ENCODE measurements at places on chromosomes 2 and 18. TPM values are rescaled to one million over a fixed set of nuclear protein-coding genes. Genes with fewer than 3 reads are reported as not detected.
A peak's percentile ranks its signal among the peaks of the same experiment; 100 is the strongest.

The RGPD5 gene
- 36.5 TPM for total RNA-seq

DNA sequence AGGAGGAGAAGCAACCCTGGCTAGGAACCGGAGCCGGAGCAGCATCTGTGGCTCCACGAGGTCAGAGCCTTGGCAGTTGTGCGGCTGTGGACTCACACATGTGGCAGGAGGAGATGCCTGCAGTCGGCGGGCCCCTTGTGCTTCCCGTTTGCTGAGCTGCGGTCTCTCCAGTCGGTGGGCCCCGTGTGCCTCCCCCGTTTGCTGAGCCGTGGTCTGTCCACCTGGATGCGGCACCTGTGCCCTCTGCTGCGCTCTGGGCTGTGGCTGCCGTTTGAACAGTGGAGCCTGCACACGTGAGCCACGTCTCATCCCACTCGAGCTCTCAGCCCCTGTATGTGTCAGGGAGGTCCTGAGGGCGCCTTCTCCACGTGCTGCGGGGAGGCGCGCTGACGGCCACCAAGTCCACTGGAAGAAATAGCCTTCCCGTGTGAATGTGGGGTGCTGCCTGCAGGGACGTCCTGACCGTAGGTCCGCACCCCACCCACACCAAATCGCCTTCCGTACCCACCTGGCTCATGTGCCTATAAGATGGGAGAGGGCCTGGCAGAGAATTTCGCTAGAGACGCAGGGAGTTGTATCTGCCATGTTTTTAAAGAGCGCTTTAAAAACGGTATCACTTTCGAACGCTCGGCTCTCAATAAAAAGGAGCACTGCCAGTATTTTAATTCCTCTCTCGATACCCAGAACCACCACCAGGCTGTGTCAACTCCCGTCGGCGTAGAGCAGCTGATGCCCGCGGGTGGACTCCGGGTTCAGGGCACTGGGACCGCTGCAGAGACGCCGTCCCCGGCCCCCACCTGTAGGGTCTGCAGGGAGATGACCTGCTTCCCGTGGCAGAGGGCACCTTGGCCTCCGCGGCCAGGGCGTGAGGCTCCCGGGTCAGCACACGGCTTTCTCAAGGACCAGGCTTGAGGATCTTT, 117.0 kb downstream of the NFATC1 start:
- H3K27ac ChIP-seq = no peak overlapping the region
- H3K36me3 ChIP-seq = peaks cover 3% of the 10 kb centered on the region
- H3K27me3 ChIP-seq = peaks cover 9% of the 10 kb centered on the region
- DNase-seq = no peak

GRCh38 chr18:57210107-57210715, 63.3 kb downstream of the BOD1L2 start:
- H3K27ac ChIP-seq = no peak overlapping the region
- peak; percentile 52 for DNase-seq
- H3K36me3 ChIP-seq = peaks cover 3% of the 10 kb centered on the region
- H3K27me3 ChIP-seq = peaks cover 12% of the 10 kb centered on the region
- H3K4me1 ChIP-seq = peaks cover 54% of the 10 kb centered on the region

- H3K4me1 ChIP-seq = no peaks in the 10 kb centered on the region
- no peak overlapping the region for H3K27ac ChIP-seq
- no peak overlapping the region for H3K4me3 ChIP-seq
- no peaks in the 10 kb centered on the region for H3K36me3 ChIP-seq
Observed at GRCh38 chr2:191188550-191189093, 37.8 kb upstream of the STAT4 start.

The COL5A2 gene
- total RNA-seq = 16.0 TPM

GRCh38 chr2:218961651-218962570, 2.4 kb downstream of the CDK5R2 start:
- no peak overlapping the region for H3K27ac ChIP-seq
- peak overlapping the region; percentile 77 for H3K4me3 ChIP-seq
- peaks cover 86% of the 10 kb centered on the region for H3K27me3 ChIP-seq
- H3K4me1 ChIP-seq = peaks cover 31% of the 10 kb centered on the region
- peak; percentile 69 for DNase-seq
- H3K36me3 ChIP-seq = no peaks in the 10 kb centered on the region

GRCh38 chr18:12837747-12838146, 46.3 kb downstream of the PTPN2 start:
- 0 out of 2 replicates have a peak, but pooled peaks cover 6% of the 10 kb centered on the region for H3K36me3 ChIP-seq
- DNase-seq = no peak
- H3K4me3 ChIP-seq = no peak overlapping the region

DNA sequence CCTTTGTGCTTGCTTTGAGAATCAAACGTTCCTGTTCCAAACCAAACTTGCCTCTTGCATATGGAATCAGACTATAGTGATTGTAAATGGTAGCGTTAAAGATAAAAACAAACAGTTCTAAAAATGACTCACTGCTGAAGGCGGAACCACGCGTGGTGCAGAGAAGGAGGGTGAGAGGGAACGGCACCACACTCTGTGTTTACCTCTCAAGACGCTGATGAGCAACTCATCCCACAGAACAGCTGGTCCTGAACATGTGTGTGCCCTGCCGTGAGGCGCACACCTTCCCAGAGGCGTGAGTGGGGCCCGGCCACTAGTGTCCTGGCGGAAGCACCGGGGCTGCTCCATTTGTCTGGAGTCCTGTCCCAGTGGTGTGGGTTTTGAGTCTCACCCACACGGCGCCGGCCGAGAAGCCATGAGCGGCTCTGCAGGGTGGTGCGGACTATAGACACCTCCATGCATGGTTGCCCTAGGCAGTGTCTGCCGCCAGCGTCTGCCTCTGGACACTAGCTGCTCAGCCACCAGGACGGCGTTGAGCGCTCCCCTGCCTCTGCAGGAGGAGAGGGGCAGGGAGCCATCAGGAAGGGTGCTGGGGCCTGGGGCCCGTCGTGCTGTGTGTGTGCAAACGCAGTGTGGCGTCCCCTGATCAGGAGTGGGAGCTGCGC, 52.1 kb downstream of the NFATC1 start:
- H3K36me3 ChIP-seq = peaks cover 5% of the 10 kb centered on the region
- peak overlapping the region; percentile 67 for H3K27ac ChIP-seq
- no peak for DNase-seq
- no peaks in the 10 kb centered on the region for H3K27me3 ChIP-seq
- peaks cover 12% of the 10 kb centered on the region for H3K4me1 ChIP-seq

- no peak overlapping the region for H3K4me3 ChIP-seq
- H3K27ac ChIP-seq = no peak overlapping the region
- no peaks in the 10 kb centered on the region for H3K36me3 ChIP-seq
- H3K27me3 ChIP-seq = no peaks in the 10 kb centered on the region
Observed at GRCh38 chr18:3179430-3180089, 40.2 kb downstream of the MYOM1 start.

DNA sequence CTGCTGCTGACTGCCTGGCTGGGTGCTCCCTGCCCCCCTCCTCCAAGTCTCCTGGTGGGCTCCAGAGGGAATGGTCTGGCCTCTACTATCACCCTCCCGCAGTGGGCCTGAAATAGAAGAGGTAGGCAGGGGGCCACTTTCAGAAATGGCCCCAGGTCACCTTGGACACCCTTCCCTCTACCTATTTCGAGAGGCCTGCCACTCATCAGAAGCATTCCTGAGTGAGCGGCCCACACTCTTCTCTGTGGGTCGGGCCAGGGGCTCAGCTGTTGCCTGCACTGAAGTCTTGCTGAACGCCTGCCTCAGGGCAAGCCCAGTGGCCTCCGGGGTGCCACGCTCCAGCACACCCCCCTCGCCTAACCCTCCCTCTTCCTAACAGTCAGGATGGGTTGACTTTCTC, 124.9 kb downstream of the TNS1 start:
- DNase-seq = no peak
- H3K27me3 ChIP-seq = no peaks in the 10 kb centered on the region
- H3K4me1 ChIP-seq = peaks cover 20% of the 10 kb centered on the region

DNA sequence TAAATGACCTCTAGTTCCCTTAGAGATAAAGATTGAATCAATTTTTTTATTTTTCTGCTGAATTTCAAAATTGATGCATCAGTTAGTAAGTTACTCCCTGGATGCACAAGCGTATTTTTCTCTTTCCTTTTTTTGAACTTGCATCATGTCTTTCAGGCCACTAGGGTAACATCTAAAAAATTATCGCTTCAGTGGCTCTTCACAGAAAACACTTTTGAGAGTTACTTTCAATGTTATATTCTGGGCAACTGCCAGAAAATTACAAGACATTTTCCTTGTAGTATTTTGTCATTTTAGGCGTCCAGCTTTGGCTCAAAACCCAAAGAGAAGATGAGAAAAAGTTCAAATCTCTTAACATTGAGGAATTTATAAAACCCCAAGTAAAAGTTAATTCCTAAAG, 59.8 kb downstream of the DSEL start:
- H3K27me3 ChIP-seq = no peaks in the 10 kb centered on the region
- H3K27ac ChIP-seq = no peak overlapping the region
- H3K4me1 ChIP-seq = peaks cover 21% of the 10 kb centered on the region
- H3K4me3 ChIP-seq = no peak overlapping the region

DNA sequence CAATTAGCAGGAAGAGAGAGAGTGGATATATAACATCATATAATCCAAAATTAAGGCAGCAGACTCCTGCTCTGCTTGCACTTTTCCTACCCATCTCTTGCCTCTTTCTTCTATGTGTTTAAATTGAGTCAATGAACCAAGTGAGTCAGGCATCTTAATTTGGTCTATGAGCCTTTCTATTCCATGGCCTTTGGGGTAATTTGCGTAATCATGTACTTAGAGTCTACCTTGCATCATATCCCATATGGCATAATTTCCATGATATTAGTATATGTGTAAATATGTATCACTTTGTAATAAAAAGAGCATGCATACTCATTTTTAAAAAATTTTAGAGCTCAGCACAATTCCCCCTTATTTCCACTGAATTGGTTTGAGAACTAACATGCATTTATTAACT, 555.2 kb downstream of the STK39 start:
- no peaks in the 10 kb centered on the region for H3K27me3 ChIP-seq
- no peak overlapping the region for H3K27ac ChIP-seq
- H3K4me1 ChIP-seq = peaks cover 24% of the 10 kb centered on the region
- H3K36me3 ChIP-seq = peaks cover 8% of the 10 kb centered on the region
- DNase-seq = no peak

The CCDC68 gene
- total RNA-seq = 0.23 TPM

The GKN1 gene
- total RNA-seq = not detected

GRCh38 chr2:224217233-224217961, 178.3 kb upstream of the SERPINE2 start:
- H3K27me3 ChIP-seq = no peaks in the 10 kb centered on the region
- DNase-seq = no peak
- H3K36me3 ChIP-seq = peaks cover 2% of the 10 kb centered on the region
- peaks cover 45% of the 10 kb centered on the region for H3K4me1 ChIP-seq
- no peak overlapping the region for H3K27ac ChIP-seq

DNA sequence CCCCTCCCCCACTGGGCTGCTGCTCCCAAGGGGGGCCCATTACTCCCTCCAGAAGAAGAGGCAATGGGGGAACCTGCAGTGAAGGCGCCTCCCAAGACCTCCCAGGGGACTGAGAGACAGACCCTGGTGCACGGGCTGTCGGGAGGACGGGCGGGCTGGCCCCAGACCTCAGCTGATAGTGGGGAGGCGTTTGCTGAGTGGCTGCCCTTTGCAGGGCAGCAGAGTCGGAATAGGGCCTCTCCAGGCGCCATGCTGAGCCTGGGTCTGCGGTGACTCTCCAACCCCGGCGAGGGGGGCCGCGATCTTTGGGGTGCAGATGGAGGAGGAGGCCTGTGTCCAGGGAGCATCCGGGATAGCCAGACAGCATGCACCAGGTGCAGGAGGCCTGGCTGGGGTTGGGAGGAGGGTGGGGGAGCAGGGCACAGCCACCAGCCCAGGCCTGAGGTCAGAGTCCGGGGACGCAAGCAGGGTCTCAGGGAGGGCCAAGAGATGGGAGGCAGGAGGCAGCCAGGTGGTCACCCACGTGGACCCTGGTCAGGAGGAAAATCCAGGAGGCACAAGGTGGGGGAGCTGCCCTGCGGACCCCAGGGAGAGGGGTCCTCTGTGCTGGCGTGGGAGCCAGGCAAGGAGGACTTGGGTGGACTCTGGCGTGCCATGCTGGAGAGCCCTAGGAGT, 11.0 kb downstream of the CROCC2 start:
- H3K36me3 ChIP-seq = no peaks in the 10 kb centered on the region
- H3K4me3 ChIP-seq = peak overlapping the region; percentile 49
- no peaks in the 10 kb centered on the region for H3K4me1 ChIP-seq
- DNase-seq = peak; percentile 17

DNA sequence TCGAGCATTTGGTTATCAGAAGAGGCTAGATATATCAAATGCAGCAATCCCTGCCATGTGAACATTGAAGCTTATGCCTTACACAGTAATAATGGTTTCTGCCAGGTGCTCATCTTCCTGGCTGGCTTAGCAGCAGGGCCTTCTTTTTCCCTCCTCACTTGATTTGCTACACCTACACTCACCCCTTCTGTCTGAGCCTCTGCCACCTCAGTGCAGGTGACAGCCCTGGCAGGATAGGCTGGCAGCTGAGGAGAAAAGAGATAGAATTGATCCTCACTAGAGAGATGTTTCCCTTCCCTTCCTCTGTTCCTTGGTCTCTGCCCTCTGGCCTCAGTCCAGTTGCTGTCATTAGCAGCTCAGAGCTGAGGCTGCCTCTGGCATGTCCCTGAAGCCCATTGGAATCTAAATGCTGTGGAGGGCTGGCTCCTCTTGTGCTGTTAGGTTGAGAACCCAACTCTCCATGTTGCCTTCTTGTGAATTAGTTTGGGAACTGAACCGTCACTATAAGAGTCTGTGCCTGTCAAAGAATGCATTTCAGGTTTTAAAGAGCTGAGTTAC, 18.2 kb downstream of the MPHOSPH10 start:
- DNase-seq = no peak
- no peaks in the 10 kb centered on the region for H3K4me1 ChIP-seq
- no peaks in the 10 kb centered on the region for H3K27me3 ChIP-seq
- no peak overlapping the region for H3K27ac ChIP-seq

GRCh38 chr18:75045272-75045671, 163.7 kb downstream of the PTGR3 start:
- H3K4me1 ChIP-seq = peaks cover 13% of the 10 kb centered on the region
- no peak for DNase-seq
- no peak overlapping the region for H3K27ac ChIP-seq
- H3K4me3 ChIP-seq = no peak overlapping the region

GRCh38 chr2:71602581-71602980, 149.2 kb downstream of the DYSF start:
- H3K4me1 ChIP-seq = peaks cover 24% of the 10 kb centered on the region
- H3K27ac ChIP-seq = no peak overlapping the region

The DNER gene
- 3.7 TPM for total RNA-seq

GRCh38 chr2:177543007-177543760, 150.6 kb downstream of the AGPS start:
- peaks cover 3% of the 10 kb centered on the region for H3K4me1 ChIP-seq
- no peak overlapping the region for H3K4me3 ChIP-seq
- H3K36me3 ChIP-seq = peaks cover 18% of the 10 kb centered on the region
- no peak overlapping the region for H3K27ac ChIP-seq
- DNase-seq = no peak
- 0 out of 2 replicates have a peak, but pooled peaks cover 4% of the 10 kb centered on the region for H3K27me3 ChIP-seq

DNA sequence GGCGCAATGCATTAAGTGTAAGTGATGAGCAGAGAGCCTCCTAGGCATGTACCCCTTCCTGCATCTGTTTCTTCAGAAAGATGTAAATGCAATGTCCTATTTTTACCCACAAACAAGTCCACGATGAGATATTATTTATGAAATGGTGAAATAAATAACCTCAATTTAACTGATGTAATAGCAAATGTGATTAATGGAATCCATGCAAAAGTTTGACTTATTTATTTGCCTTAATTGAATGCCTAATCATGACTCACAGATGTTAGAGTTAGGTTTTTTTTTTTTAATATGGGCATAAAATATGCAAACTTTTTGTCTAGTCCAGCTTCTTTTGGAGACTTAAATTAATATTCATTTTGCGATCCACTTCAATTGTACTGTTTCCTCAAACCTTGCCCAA, 67.7 kb upstream of the ITGA4 start:
- no peaks in the 10 kb centered on the region for H3K27me3 ChIP-seq
- H3K27ac ChIP-seq = no peak overlapping the region
- H3K4me1 ChIP-seq = no peaks in the 10 kb centered on the region
